Stimulated activated CD4-positive, alpha-beta T cell treated with anti-CD3 and anti-CD28 coated beads, TNF-alpha, amount 100 ng/mL, for 1 hour (primary cell): ENCODE measurements at places on chromosomes 5 and 9.

DNA sequence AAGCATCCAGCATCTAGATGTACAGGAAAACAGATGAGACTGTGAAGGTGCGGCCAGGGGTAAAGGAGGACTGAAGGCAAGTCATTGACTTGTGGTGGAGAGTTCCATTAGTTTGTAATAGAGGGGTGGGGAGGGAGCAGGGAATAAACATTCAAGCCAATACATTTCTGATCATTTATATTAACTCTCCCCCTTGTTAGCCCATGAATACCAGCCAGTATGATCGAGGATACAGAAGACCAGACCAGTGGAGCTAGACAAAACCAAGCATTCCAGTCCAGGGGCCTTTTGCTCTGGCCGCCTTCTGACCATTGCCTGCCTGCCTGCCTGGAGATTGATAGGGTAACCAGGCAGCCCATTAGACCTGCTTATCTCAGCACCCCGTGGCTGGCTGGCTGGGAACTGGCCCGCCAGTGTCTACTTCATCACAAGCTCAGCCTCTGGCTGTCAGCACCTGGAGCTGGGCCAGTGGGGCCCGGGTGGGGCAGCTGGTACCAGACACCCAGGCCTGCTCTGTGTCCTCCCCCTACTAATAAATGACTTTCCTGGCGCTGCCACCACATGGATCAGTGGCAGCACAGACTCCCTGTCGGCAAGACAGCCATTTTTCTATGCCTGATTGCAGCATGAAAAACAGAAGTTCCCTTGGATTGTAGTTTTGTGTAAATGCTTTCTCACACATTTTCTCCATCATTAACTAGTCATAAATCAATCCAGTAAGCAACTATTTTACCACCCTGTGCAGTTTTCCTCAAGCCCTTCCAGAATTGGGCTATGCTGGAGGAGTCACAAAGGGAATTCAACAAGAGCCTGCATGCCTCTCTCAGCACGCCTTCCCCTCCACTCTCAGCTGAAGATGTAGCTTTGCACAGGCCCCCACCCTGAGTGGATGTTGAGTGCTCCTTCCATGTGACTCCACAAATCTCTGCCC is 181.3 kb downstream of the SNCAIP start:
- no peak for DNase-seq

DNA sequence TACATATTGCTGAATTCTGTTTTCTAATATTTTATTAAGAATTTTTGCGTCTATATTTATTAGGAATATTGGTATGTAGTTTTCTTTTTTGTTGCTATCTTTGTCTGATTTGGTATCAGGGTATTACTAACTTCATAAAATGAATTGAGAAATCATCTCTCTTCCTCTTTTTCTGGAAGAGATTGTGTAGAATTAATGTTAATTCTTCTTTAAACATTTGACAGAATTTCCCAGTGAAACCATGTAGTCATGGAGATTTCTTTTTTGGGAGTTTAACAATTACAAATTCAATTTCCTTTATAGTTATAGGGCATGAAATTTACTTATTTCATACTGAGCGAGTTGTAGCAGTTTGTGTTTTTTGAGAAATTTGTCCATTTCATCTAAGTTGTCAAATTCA is 3.3 kb upstream of the FAM170A start:
- no peak for DNase-seq

GRCh38 chr5:113050721-113051382 is 74.3 kb downstream of the DCP2 start:
- DNase-seq, result no peak

DNA sequence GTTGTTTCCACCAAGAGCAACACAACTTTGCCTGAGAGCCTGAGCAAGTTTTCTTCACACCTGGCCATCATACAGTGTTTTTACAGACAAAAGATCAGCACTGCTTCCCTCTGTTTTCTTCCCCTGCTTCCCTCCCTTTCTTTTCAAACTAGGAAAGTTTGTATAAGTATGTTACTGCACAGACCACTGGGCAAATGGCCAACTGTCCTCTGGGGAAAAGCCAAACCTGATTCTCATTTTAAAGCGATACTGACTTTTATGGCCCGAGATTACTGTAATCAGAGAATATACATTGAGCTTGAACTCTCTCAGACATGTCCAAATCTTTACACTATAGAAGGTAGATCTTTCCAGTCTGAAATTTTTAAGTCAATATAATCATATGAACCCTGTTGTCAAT is 415.0 kb downstream of the NFIB start:
- DNase-seq, result no peak

GRCh38 chr9:134601764-134602163 is 39.8 kb upstream of the COL5A1 start:
- DNase-seq, result no peak

- no peak for DNase-seq
These were observed 58.7 kb upstream of the GPR151 start for GRCh38 chr5:146574713-146575112.

- no peak for DNase-seq
These were observed 38.5 kb downstream of the ABITRAM start for GRCh38 chr9:108972626-108973209.

DNA sequence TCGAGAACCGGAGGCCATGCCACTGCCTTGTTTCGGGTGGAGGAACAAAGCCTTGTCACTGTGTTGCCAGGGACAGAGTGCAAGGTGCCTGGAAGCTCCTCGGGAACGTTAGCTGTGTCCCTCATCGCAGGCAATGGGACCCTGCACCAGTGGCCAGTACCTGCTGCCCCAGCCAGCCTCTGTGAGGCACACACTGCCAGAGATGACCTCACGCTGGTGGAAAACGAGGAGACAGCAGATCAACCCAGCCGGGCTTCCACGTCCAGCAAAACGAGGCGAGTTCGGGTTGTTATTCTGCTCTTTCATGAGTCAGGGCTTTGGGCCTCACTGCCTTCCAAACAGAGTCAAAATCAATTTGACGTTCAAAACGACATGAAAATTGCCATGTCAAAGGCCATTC is 104.1 kb downstream of the ADAMTS2 start:
- no peak for DNase-seq
